ENCODE measurements at places on chromosomes 3 and 15.

DNA sequence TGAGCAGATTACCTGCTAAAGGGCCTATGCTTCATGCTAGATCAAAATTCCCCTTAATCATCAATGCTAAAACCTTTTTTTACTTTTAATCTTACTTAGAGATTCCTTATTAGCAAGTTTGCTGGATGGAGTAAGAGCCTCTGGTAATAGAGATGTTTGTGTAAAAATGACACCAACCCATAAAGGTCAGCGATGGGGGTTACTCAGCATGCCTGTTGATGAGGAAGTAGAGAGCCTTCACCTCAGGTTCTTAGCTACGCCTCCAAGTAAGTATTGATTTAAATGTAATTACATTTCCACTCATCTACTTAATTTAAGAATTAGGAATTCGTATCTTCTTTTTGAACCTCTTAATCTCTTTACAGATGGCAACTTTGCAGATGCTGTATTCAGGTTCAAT is 38.8 kb downstream of the DNAJC13 start:
- no peak for DNase-seq

GRCh38 chr3:136937851-136938250 is 19.9 kb upstream of the IL20RB start:
- peak; percentile 28 for DNase-seq

GRCh38 chr3:191246630-191247029 is 47.6 kb downstream of the OSTN start:
- peak; percentile 52 for DNase-seq

- no peak for DNase-seq
Measured at GRCh38 chr3:2976212-2976611, 134.0 kb downstream of the IL5RA start.
